Right cardiac atrium (tissue), 5 donors: ENCODE measurements at places on chromosomes 2 and 18. TPM values are rescaled to one million over a fixed set of nuclear protein-coding genes. Genes with fewer than 3 reads are reported as not detected.

DNA sequence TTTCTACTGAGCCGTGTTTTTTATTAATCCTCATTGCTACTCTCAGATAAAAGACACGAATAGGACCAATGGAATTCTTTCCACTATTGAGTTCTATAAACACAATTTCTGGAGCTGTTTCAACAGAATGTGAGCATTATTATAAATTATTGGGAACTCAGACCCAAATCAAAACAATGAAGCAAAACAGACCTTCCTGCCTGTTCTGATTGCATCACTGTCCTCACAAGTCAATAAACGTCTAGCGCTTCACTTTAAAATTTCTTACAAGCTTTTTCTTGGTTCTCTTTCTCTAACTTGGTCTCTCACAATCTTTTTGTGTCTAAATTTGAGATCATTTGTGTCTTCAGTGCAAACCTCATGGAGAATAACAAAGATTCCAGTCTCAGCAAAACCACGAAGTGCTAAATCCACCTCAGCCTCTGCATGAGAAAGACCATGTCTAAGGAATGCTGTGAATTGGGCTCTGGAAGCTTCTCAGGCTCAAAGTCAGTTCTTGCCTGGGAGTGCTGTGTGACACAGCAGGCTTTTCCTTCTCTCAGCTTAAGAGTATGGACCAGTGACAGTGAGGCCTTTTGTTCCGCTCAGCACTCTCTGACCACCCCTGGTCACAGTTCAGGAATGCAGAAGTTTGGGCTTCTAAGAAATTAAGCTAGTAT, 22.8 kb downstream of the ARHGAP28 start:
- DNase-seq, result no peak

DNA sequence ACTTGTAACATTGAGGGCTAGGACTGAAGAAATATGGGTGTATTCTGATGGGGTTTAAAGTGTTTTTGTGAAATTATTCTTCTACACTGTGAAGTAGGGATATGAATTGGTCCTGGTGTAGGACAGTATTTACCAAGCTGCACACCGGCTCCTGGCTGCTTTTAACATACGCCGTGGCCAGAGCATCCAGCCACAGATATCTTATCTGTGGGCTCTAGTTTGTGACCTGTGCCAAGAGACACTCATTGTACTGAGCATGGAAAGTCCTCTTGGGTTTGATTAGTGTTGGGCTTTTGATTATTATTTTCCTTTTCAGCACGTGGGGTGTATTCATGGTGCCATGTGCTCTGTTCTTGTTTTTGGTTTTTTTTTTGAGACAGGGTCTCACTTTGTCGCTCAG, 8.0 kb downstream of the USP39 start:
- no peak for DNase-seq

GRCh38 chr2:235542733-235543127, 48.9 kb downstream of the AGAP1 start:
- no peak for DNase-seq

GRCh38 chr2:101998896-101999789, 7.4 kb downstream of the IL1R2 start:
- DNase-seq, result no peak

DNA sequence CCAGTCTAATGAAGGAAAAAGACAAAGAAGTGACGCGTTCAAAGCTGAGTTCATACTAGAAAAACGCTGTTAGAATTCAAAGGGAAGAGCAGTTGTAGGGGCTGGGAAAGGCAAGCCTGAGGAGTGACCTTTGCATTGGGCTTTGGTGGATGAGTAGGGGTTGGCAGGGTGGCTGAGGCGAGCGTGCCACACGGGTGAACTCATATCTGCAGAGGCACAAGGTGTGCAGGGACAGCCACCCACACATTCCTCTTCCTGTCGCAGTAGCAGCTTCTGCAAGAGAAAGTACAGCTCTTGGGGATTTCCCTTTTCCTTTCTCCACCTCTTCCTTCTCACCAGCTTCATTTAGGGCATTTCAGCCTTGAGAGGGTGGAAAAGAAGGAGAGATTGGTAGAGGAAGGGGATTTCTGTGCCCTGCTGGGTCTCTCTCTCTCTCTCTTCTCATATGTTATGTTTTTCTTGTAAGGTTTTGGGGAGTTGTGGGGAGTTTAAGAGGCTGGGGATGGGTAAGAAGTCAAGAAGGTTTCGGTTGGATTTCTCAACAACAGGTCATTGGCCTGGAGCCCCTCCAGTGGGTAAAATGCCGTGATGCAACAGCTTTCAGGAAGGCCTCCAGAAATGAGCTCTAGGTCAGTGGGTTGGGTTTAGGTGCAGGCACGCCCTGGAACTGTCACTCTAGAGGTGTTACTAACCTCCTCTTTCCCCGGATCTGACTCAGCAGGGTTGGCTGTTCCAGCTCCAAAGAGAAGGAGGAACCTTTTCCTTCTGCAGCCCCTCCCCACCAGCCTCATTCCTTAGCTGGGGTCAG, 40.1 kb downstream of the ODC1 start:
- DNase-seq, result peak; percentile 67

GRCh38 chr18:59669872-59670657, 27.2 kb downstream of the CCBE1 start:
- no peak for DNase-seq

- DNase-seq, result no peak
Observed at GRCh38 chr2:157440404-157441071, 3.4 kb downstream of the CYTIP start.

Gene RBM45
- total RNA-seq, result 9.9 TPM

Gene CSRNP3
- total RNA-seq, result 6.1 TPM

Gene NIFK
- total RNA-seq, result 19.4 TPM

Gene CPO
- total RNA-seq, result 0.50 TPM
